Urinary bladder (tissue), 4 donors: ENCODE measurements at places on chromosomes 7 and 10.

DNA sequence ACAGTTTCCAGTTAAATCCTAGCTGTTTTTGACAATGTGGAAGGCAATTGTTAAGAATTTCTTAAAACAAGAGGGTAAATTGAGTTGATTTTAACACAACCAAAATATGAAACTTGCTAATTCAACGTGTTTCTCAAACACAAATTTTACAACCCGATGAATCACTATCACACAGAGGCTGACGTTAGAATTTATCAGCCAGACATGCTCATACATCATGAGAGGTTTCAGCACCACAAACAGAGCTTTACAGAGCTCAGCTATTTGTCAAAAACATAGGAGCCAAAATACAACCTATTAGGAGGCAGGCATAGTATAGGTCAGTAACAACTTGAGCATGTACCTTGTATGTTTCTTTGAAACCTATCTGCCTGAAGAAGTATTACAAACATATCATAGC, 36.1 kb downstream of the LRRN3 start:
- DNase-seq = no peak

DNA sequence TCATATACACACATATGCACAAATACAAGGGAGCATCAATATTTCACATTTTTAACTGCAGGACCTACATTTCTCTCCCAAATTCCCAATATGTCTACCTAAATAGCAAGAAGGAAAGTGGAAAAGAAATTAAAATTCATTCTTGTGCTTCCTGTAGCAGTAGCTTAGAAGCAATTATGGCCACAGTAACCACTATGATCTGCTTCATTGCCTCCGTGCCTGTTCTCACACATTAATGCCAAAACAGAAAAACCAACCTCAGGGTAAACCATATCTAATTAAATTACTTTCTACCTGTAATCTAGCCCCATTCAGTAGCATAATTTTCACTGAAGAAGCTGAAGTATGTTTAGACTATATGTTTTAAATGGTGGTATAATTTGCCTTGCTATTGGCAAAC, 55.2 kb downstream of the HYCC1 start:
- no peak for DNase-seq

DNA sequence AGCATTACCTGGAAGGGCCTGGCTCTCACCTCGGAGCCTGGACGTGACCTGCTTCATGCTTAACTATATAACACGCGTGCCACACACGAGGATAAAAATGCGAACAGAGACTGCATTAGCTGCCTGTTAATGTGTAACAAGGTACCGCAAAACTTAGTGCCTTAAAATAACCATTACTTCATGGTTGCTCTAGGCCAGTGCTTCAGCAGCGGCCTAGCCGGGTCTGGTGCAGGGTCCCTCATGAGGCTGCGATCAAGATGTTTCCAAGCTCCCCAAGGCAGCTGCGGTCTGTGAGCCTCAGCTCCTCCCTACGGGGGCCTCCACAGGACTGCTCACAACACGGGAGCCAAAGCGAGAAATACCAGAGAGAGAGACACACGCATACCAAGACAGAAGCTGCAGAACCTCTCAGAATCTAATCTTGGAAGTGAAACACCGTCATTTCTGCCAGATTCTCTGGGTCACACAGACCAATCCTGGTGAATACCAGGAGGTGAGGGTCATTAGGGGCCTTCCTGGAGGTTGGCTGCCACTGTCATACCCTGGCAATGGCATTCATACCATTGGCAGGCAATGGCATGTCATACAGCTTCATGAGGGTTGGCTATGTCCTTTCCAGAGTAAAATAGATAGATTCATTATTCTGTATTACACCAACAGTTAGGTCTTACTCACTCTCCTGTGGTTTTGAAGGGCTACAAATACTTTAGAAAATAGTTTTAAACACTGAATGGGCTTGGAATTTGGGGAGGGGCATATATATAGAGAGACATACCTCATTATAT, 94.5 kb downstream of the HIPK2 start:
- DNase-seq = no peak

DNA sequence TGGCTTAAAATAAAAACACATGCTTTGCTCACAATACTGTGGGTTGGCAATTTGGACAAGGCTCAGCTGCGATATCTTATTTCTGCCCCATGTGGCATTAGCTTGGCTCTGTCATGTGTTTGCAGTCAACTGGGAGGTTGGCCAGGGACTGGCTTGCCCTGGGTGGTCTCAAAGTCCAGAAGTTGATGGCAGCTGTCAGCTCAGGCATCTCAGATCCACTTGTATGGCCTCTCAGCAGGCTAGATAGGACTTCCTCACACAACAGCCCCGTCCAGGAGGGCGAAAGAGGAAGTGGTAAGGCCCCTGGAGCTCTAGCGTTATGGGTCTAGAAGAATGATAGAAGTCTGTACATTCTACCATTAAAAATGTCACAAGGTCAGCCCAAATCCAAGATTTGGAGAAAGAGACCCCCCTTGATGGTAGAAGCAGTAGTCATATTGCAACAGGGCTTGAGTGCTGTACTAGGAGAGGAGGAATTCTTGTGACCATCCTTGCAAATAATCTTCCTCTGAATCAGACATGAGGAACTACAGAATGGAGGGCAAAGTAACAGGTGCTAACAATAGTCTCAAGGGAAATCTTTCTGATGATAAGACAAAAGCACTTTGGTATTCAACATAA, 166.2 kb downstream of the FAM107B start:
- no peak for DNase-seq

DNA sequence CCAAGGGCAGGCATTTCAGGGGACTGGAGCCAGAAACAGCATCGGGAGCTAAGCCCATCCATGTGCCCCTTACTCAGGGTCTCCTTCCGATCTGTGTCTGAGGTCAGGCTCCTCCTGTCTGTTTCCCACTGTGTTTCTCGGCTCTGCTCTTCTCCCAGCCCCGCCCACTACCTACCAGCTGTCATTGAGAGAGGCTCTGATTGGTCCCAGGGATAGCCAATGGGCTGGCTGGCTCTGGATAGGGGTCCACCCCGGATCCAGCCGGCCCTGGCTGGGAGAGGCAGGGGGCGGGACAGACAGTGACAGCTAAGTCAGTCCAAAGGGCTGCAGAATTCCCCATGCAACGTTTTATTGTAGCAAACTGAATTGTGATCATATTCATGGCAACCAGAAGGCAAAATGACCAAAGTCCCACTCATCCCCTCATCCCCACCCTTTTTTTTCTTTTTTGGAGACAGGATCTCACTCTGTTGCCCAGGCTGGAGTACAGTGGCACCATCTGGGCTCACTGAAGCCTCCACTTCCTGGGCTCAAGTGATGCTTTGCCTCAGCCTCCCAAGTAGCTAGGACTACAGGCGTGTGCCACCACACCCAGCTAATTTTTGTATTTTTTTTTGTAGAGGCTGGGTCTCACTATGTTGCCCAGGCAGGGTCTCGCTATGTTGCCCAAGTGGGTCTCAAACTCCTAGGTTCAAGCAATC, 76.3 kb downstream of the CLIP2 start:
- peak; percentile 32 for DNase-seq

DNA sequence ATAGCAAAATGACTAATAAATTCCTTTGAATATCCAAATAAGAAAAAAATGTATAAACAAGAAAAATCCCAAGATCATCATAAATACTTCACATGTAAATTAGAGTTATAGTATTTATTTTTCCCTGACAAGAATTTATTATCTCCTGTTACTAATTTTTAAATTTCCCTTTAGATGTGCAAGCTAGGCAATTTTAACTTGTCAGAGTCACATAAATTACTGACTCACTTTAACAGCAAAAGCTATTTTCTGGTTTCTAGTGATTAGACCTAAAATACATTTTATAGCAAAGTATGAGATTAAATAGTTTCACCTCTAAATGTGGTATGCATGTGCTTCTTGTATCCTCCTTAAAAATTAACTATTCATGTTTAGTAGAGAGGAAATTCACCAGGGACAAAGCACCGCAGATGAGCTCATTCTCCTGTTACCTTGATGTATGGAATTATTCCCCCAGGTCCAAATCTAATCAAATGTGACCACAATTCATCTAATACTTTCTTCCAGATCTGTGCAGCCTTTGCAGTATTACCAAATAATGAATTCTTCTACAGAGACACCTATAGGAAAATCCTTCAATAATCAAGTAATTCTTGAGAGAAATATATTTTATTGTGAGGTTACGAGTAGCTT, 621.2 kb downstream of the DNAJB9 start:
- DNase-seq = no peak

- DNase-seq = no peak
Observed at GRCh38 chr7:119733127-119733879, 539.7 kb upstream of the KCND2 start.

DNA sequence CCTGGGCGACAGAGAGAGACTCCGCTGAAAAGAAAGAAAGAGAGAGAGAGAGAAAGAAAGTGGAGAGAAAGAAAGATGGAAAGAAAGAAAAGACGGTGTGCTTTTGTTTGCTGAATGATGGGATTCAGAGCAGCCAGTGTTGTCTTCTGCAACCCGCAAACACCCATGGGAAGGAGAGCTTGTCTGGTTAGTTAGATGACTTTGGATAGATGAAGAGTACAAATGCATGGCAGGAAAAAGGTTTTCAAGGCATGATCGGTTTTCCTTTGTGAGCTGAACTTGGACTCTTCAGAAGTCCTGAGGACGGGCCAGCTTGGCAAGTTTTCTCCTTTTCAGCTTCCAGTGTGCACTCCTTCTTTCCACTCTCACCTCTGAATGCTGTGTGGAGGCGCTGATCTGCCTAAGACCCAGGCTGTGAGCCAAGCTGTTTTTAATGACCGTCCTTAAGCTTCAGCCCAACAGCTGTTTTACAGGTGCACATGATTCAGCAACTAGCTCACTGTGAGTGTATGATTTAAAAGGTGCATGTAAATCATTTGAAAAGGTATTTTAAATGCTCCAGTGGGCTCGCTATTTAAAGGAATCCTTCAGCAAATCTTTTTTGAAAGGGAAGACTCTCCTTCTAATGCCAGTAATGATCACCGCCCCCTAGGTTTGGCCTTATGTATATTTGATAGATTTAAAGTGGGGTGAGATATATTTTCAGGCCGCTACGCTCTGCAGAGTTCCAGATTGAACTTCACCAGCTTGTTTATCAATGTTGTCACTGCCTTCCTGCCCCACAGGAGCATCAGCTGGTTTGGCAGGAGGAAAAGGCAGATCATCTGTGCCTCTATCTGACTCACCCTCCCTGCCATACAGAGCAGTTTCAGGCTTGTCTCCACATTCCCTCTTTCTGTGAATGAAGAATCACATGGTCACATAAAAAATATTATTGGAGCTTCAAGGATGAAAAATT, 115.0 kb downstream of the PLXDC2 start:
- DNase-seq = no peak

- DNase-seq = no peak
Observed at GRCh38 chr10:38043516-38043915, 33.0 kb downstream of the ZNF33A start.

GRCh38 chr7:51150193-51150592, 166.4 kb downstream of the COBL start:
- DNase-seq = no peak

DNA sequence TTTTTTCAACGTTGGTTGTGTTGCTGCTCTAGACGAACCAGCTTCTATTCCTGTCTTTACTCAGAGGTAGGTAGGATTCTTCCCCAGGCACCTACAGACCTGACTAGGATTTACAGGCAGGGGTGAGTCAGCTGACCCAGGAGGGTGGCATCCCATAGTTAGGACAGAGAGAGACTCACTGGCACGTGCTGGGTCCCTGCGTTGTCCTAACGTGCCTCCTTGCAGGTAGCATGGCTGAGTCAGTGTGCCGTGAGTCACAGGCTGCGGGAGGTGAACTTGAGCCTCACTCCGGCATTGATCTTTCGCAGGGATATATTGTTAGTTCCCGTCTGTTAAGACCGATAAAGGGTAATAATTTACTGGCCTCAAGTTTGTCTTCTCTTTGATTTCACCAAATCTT, 96.5 kb downstream of the PFKFB3 start:
- DNase-seq = no peak
